ENCODE measurements at places on chromosomes 5 and 9. TPM values are rescaled to one million over a fixed set of nuclear protein-coding genes. Genes with fewer than 3 reads are reported as not detected.

The WASHC1 gene
- total RNA-seq, result 4.2 TPM

The ZNG1A gene
- total RNA-seq, result 17.8 TPM

The SHROOM1 gene
- 12.9 TPM for total RNA-seq

The ZNF618 gene
- 6.4 TPM for total RNA-seq

The ORM1 gene
- not detected for total RNA-seq

The PCDHGA10 gene
- total RNA-seq, result 4.9 TPM

The SOX30 gene
- 0.15 TPM for total RNA-seq

The PCDHGB7 gene
- 7.2 TPM for total RNA-seq

The PCDHGC4 gene
- total RNA-seq, result 0.17 TPM

The CYLC2 gene
- total RNA-seq, result not detected

The LCN9 gene
- not detected for total RNA-seq

The IRX2 gene
- total RNA-seq, result 2.2 TPM

The SHISAL2B gene
- not detected for total RNA-seq

The RLN2 gene
- total RNA-seq, result not detected

The ATP6V1G1 gene
- total RNA-seq, result 90.8 TPM
